Naive thymus-derived CD4-positive, alpha-beta T cell (primary cell): ENCODE measurements at places on chromosomes 2 and 18. TPM values are rescaled to one million over a fixed set of nuclear protein-coding genes. Genes with fewer than 3 reads are reported as not detected.

DNA sequence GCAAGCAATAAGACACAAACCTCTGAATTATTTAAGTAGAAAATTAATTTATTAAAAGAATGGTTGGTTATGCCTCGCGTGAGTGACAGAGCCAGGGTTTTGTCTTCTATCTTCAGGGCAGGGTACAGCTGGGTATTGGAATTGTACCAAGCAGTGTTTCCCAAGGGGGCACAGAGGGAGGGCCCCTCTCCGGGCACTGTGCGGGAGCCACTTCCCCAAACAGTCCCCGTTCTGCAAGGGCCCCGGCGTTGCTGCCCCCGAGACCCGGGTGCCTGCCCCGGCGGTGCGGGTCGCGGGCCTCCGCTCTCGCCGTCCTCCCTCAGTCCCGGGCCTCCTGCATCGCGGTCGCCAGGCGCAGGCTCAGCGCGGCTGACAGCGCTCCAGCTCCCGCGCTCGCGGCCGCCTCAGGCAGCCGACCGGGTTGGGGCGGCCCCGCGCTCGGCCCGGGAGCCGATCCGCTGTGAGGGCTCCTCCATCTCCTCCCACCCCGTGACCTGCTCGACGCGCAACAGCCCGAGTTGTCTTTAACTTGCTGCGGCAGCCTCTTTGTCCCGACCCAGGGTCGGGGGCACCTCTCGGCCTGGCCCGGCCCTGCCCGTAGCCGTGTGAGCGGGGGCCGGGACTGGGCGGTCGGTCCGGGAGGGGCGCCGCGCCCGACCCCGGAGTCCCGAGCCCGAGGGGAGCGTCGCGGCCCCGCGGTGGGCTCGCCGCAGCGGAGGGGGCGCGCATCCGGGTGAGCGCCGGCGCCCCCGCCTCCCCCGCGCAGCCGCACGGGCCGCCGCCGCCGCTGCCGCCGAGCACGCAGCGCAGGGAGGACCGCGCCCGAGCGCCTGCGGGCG lies 620 bp upstream of the GALNT1 start:
- H3K4me3 ChIP-seq: peak overlapping the region; percentile 61
- H3K36me3 ChIP-seq: no peaks in the 10 kb centered on the region
- H3K4me1 ChIP-seq: peaks cover 11% of the 10 kb centered on the region

- DNase-seq: no peak
- H3K36me3 ChIP-seq: no peaks in the 10 kb centered on the region
- H3K4me1 ChIP-seq: no peaks in the 10 kb centered on the region
- H3K27ac ChIP-seq: no peak overlapping the region
- H3K27me3 ChIP-seq: no peaks in the 10 kb centered on the region
- no peak overlapping the region for H3K4me3 ChIP-seq
These were observed 50.9 kb downstream of the PHLPP1 start for GRCh38 chr18:62766266-62766665.

DNA sequence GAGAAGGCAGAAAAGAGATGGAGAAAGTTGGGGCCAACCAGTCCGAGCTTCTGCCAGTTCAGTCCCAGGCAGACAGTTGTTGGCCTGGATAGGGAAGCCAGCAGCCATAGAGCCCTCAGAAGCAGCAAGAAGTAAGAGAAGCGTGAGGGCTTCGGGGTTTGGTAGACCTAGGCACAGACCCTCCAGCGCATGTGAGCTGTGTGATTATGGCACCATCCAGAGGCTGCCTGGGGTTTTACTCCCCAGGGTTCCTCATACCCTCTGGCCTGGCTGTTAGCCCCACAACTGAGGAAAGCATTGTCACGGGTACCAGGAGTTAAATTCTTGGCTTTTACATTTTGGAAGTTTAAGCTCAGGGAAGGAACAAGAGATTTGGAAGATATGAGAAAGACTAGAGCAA lies 93.7 kb upstream of the RAB6C start:
- no peak overlapping the region for H3K4me3 ChIP-seq
- H3K36me3 ChIP-seq: no peaks in the 10 kb centered on the region
- no peak overlapping the region for H3K27ac ChIP-seq
- no peaks in the 10 kb centered on the region for H3K27me3 ChIP-seq

Gene PDE11A
- not detected for polyA plus RNA-seq

Gene HOXD12
- not detected for polyA plus RNA-seq

GRCh38 chr18:980586-980985 lies 75.9 kb downstream of the ADCYAP1 start:
- no peaks in the 10 kb centered on the region for H3K4me1 ChIP-seq
- no peak overlapping the region for H3K4me3 ChIP-seq
- no peaks in the 10 kb centered on the region for H3K27me3 ChIP-seq
- H3K27ac ChIP-seq: no peak overlapping the region
- H3K36me3 ChIP-seq: no peaks in the 10 kb centered on the region
- no peak for DNase-seq

- peaks cover 3% of the 10 kb centered on the region for H3K36me3 ChIP-seq
- no peak overlapping the region for H3K27ac ChIP-seq
- no peak overlapping the region for H3K4me3 ChIP-seq
- DNase-seq: no peak
These were observed 167.9 kb downstream of the MGAT5 start for GRCh38 chr2:134421556-134422328.

DNA sequence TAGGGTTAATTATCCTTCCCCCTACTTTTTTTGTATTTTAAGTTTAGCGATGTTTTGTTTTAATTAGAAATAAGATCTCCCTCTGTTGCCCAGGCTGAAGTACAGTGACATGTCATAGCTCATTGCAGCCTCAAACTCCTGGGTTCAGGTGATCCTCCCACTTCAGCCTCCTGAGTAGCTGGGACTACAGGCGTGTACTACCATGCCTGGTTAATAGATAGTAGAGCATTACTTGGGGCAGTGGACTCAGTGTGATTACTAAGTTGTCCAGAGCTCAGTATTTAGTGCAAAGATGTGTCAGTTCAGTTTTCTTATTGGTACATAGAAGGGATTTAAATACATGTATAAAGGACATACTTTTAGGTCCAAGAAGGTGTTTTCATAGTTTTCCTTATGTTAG lies 9.5 kb upstream of the ADGRF3 start:
- H3K4me3 ChIP-seq: no peak overlapping the region
- no peaks in the 10 kb centered on the region for H3K27me3 ChIP-seq
- H3K27ac ChIP-seq: no peak overlapping the region
- DNase-seq: no peak

Gene ZAP70
- polyA plus RNA-seq: 105 TPM

Gene TDRD15
- not detected for polyA plus RNA-seq

GRCh38 chr2:213266421-213266820 lies 17.8 kb upstream of the SPAG16 start:
- H3K27me3 ChIP-seq: no peaks in the 10 kb centered on the region
- H3K27ac ChIP-seq: no peak overlapping the region
- H3K36me3 ChIP-seq: no peaks in the 10 kb centered on the region
- no peaks in the 10 kb centered on the region for H3K4me1 ChIP-seq

GRCh38 chr2:147364597-147364996 lies 480.2 kb upstream of the ACVR2A start:
- H3K27ac ChIP-seq: no peak overlapping the region
- DNase-seq: no peak
- peak overlapping the region; percentile 24 for H3K4me3 ChIP-seq
